ENCODE measurements at places on chromosomes 5 and 9.

DNA sequence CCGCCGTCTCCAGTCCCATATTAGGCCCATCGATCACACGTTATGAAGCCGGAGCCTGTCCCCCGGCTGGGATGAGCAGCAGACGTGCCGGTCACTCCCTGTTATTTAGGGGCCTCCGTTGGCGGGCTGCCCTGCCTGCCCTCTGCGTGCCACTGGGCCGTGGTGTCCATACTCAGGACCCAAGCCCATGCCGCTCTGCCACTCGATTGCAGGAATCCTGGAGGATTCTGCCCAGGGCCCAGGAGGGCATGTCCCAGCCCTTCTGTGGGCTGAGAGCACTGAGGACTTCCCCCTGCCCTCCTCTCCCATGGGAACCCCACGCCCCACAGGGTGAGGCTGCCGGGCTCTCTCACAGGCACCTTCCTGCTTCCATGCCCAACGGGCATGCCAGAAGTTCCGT lies 19.6 kb upstream of the LAMC3 start:
- no peak for DNase-seq

GRCh38 chr5:56233230-56233629 lies at the start of gene ANKRD55:
Gene ANKRD55 (minus strand): TSS chr5:56233330. CDS start chr5:56232913, 417 bp downstream.
- DNase-seq, result peak; percentile 10

GRCh38 chr9:93686880-93687236 lies 110.5 kb downstream of the PHF2 start:
- DNase-seq, result no peak

DNA sequence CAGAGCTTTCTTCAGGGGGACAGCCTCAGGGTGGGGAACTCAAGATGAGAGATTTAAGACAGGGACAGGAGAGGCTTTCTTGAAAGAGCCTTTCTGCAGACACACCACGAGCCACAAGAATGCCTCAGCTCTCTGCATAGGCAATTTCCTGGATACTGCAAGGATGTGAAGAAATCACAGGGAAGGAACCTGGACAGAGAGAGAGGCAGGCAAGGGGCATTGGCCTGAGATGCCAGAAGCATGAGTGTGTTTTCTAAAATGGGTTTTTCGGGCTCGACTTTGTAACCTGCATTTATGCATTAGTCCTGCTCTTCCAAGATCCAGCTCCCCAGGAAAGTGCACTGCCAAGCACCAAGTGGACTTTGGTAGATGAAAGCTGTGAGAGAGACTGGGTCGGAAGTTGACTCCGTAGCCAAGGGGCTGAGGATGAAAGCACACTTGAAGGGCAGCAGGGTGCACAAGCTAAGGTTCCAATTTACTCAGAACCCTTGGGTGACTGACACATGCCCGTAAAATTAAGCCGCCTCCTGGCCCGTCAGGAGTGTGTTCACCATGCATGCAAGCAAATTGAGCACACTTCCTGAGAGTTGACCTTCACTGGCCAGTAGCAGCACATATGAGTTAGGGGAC lies 90.9 kb downstream of the CFAP90 start:
- DNase-seq, result no peak

GRCh38 chr9:20754556-20754955 lies 70.5 kb downstream of the FOCAD start:
- DNase-seq, result peak; percentile 17

DNA sequence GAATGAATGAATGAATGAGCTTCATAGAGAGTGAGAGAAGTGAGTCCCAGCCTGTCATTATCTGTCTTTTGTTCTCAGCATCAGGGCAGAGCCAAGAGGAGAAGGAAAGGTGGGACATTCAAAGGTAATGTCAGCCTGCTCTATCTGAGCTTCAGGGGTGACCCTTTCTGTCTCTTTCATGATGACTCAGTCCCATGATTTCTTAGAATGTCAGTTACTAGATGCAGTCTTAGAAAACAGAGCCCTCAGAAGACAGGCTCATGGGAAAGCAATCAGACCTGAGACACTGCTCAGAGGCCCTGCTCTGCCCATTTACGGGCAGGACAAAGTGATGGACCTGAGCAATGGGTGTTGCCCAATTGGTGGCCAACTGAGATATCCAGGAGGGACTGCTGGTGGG lies 1.1 kb downstream of the SPATA31D1 start:
- no peak for DNase-seq

- peak; percentile 77 for DNase-seq
Observed at GRCh38 chr5:93273176-93273575, 307.8 kb downstream of the NR2F1-AS1 start.

- DNase-seq, result peak; percentile 89
Observed at GRCh38 chr5:7904170-7904569, 35.2 kb downstream of the MTRR start.

DNA sequence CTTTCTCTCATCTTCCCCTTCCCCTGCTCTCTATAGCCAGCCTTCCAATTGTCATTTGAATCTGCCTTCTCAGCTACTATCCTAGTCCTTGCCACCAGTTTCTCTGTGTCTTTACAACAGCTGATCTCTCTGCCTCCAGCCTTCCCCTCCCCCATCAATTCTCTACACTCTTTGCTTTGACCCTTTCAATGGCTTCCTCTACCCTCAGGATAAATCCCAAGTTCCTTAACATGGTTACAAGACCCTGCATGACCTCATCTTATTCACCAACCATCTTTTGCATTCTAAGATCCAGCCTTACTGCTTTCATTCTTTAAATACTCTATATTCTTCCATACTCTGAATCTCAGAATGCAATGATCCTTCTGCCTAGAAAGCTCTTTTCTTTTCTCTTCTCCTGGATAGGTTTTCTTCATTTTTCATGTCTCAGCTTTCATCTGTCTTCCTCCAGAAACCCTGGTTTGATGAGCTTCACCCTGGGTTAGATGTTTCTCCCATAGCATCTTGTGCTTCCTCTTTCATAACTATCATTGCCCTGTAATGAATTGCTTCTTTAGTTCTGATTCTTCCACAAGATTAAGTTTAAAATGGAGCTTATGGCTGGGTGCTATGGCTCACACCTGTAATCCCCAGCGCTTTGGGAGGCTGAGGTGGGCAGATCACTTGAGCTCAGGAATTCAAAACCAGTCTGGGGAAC lies 58.6 kb upstream of the ZSWIM6 start:
- DNase-seq, result no peak

- DNase-seq, result no peak
Observed at GRCh38 chr9:31359071-31359470, 1025.4 kb upstream of the ACO1 start.

GRCh38 chr5:124599028-124599973 lies 147.1 kb downstream of the ZNF608 start:
- peak; percentile 37 for DNase-seq

DNA sequence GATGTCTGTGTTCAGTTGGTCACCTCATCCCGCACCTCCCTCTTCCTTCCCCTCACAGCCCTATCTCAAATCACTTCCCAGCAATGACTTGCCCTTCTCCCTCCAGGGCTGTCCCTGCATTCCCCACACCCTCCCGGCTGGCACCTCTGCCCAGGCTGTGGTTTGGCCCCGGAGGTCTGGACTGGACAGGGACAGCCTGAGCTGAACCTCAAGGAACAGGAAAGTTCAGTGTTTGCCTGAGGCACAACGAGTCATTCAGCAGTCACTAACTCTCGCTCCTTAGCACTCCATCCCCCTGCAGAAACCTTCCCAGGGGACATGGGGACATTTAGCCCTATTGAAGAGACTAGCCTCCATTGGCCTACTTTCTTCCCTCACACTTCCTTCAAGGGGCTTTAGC lies 58.3 kb upstream of the MAP3K1 start:
- DNase-seq, result peak; percentile 64

DNA sequence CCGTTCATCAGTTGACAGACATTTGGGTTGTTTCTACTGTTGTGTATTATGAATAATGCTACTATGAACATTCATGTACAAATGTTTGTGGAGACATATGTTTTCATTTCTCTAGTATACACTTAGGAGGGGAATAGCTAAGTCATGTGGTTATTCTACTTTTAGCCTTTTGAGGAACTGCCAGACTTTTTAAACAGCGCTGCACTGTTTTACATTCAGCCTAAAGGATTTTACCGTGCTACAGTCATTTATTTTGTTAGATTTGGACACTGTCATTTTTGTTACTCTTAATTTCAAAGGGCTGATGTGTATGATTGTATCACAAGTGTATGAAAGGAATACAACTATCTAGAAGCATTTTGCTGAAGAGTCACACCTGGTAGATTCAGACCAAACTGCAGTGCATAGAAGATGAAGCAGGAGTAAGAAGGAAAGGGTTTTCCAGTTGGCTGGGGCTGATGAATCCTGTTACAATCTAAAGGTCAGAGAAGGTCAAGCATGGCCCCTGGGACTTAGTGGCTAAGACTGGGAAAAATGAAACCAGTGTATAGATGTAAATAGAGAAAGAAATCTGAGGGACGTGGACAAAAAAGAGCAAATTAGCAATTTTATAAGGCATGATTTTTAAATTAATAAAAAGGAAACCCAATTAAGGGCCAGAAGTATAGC lies 509.7 kb downstream of the PSAT1 start:
- DNase-seq, result peak; percentile 33

All from fibroblast of skin of back (primary cell).